ENCODE measurements at places on chromosomes 12 and 14.

DNA sequence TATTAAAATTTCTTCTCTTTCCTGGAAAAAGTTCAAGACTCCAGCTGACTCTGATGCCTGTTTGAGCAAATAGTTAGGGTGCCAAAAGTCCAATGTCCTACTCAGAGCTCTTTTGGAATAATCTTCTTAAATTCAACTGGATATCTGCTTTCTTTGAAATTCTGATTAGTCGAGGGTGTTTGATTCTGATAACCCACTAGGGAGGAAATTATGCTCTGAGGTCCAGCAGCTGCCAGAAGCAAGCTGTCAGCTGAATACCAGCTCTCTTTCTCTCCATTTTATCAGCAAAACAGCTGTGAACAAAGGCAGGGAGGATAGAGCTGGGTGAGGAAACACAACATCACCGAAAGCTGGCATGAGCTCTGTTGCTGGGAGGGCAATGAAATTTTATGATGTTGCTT is 141.5 kb downstream of the CAND1 start:
- DNase-seq = no peak

DNA sequence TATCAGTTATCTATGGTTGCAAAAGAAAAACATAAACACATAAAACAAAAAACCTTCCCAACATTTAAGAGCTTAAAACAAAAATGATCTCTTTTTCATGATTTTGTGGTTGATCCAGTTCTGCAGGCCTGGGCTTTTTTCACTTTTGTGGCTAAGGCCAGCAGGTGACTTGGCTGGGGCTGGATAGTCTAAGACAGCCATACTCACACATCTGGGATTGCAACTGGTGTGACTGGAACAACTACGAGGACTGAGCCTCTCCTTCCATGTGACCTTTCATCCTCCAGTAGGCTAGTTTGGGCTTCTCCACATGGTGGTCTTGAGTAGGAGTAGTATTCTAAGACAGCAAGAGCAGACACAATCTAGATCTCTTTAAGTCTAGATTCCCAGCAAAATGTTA is 7.2 kb upstream of the PKP2 start:
- DNase-seq = no peak

GRCh38 chr14:69845050-69845581 is 34.1 kb upstream of the SMOC1 start:
- no peak for DNase-seq

- DNase-seq = no peak
Observed at GRCh38 chr14:21185491-21185890, 29.6 kb upstream of the OR5AU1 start.

- no peak for DNase-seq
Observed at GRCh38 chr12:132524405-132524804, 34.5 kb downstream of the FBRSL1 start.

- DNase-seq = no peak
Observed at GRCh38 chr12:48054955-48055821, 50.7 kb downstream of the SENP1 start.

- no peak for DNase-seq
Observed at GRCh38 chr12:104154806-104155205, 16.8 kb upstream of the NFYB start.

- no peak for DNase-seq
Observed at GRCh38 chr14:68643673-68644072, 149.2 kb downstream of the ZFP36L1 start.

DNA sequence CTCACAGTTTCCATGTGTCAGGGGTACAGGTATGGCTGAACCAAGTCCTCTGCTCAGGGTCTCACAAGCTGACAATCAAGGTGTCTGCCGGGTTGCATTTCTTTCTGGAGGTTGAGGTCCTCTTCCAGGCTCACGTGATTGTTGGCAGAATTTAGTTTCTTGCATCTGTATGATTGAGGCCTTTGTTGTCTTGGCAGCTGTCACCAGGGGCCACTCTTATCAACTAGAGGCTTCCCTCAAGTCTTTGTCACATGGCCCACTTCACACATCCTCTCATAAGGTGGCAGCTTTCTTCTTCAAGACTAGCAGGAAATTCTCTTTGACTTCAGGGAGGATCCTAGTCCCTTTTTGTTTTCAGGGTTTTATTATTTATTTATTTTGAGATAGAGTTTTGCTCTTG is 46.0 kb upstream of the FOS start:
- DNase-seq = no peak

DNA sequence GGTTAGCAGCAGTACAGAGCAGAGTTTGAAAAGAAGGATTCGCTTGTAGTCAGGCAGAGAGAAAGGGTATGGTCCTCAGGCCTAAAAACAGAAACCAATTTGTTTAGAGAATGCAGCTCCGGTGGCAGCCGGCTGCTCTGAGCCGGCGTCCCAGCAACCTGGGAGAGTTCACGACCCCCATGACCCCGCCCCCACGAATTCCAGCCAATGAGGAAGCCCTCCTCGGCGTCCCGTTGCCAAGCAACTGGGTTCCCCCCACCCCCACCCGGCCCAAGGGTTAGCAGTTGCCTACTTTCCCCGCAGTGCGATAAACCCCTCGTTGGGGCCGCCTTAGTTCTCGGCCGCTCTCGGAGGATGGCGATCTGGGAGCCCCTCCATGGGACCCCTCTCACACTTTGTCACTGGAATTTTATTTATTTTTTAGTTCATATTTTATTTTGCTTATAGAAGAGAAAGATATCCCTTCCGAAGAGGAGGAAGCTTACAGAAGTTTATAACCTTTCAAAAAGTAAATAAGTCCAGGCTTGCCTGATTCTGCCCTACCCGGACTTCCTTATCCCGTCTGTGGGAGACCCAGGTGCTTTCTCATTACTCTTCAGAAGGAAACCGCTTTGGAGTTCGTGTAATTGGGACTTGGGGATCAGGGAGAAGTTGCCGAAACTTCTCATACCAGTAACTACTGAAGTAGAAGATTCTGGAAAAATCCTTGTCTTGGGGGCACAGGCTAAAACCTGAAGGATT is at the start of gene CCDC60:
CCDC60 (plus strand) TSS at position 300 of the 741 bp plus-strand sequence. CDS start 448 bp downstream, outside the sequence.
- no peak for DNase-seq

GRCh38 chr14:103301512-103302354 is 32.3 kb upstream of the EIF5 start:
- no peak for DNase-seq

DNA sequence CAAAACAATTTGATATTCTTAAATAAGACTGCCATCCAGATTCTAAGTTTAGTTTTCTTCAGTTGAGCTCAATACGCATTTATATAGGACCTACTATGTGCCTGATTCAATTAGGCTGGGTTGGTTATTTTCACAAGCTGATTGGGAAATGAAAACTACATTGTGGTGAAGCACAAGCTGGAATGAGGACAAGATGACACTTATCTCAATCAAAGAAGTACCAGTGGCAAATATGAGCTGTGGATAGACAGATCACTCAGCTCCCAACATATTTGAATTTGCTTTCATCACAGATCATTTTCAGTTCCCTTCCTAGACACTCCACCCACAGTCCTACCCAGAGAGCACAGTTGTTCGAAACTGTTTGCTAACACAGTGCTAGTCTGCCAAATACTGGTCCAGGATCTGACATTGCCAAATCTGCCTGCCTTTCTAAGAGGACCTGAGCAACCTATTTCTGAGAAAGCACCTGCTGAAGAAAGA is 74.7 kb downstream of the LLPH start:
- DNase-seq = no peak

DNA sequence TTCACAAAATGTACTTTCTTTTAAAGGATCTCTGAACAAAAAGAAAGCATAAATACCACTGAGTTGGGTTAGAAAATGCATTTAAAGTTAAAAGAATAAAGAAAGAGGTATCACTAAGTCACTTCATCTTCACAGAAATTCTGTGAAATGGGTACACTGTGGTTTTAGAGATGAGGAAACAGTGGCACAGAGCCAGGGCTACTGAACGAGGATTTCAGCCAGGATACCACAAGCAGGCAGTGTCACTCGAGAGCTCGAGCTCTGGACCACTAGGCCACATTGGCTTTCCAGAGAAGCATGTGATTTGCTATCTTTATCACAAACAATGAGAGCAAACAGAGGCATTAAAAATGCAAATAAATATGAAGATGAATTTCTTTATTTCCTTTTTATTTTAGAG is 51.0 kb downstream of the WDHD1 start:
- DNase-seq = no peak

- DNase-seq = no peak
Observed at GRCh38 chr14:32934881-32935633, 3.6 kb upstream of the NPAS3 start.

DNA sequence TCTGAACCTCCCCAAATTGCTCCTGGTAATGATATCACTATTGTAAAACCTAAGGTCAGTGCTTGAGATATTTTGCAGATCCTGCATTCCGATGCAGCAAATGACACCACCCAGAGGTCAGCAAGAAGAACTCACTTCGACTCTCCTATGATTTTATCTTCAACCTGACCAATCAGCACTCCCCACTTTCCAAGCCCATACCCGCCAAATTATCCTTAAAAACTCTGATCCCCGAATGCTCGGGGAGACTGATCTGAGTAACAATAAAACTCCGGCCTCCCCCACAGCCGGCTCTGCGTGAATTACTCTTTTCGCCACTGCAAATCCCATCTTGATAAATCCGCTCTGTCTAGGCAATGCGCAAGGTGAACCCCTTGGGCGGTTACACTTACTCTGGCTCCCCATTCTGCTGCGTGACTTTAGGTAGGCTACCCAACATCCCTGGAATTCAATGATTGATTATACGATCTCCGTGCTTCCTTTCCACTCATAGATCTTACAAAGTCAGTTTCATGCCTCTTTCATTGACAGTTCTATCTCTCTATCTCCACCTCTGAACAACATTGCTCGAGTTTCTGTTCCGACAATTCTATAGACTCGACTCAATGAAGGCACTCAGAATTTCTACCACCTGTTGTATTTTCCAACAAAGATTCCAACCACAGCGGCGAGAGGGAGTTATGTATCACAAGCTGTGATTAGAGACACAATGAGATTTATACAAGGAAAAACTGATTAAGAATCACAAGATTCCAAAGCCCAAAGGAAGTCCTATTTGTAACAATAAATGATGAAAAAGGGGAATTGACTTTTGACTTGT is 939 bp downstream of the NPC2 start:
- DNase-seq = no peak

DNA sequence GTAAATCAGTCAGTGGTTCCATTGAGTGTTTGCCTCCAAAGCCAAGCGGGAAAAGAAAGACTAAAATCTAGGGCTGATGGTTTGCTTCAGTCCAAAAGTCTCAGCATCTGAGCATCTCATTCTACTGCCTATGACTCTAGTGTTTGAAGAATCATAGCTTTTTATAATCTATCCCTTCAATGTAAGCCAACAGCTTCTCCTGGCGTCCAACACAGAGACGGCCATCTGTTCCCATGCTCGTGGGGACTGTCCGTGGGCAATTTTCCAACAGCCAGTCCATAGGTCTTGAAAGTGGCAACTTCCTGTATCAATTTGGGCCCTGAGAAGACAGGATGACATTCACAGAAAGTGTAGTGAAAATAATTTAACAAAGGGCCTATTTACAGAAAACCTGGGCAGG is 544.4 kb upstream of the TMEM132C start:
- DNase-seq = no peak

DNA sequence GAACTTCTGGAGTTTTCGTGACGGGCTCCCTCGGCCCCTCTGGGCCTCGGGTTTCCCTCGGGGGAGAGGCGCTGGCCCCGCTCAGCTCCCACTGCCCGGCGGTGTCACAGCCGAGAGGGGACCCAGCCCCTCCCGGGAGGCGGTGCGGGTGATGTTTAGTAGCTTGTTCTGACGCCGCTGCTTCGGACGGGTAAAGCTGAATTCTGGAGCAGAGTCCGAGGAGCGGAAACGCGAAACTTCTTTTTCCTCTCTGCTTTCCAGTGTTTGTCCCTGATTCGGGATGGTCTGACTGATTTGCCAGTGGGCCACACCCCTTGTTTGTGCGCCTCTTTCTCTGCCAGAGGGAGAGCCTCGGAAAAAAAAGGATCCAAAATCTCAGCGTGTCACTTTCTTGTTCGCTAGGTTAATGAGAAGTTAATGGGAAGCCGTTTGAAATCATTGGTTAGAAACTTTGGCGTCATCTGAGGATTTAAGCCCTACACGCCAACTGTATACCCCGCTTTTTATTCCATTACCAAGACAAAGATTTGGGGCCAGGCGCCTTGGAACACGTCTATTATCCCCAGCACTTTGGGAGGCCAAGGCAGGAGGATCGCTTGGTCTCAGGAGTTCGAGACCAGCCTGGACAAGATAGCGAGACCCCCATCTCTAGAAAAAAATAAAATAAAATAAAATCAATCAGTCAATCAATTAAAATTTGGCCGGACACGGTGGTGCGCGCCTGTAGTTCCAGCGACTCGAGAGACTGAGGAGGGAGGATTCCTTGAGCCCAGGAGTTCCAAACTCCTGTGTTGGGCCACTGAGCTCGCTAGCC is 756 bp downstream of the TULP3 start:
- DNase-seq = peak; percentile 47

- no peak for DNase-seq
Observed at GRCh38 chr14:81855007-81855406, 321.4 kb upstream of the SEL1L start.

- DNase-seq = no peak
Observed at GRCh38 chr14:74610199-74610865, 1.7 kb downstream of the LTBP2 start.

- DNase-seq = no peak
Observed at GRCh38 chr12:104345234-104346066, 41.9 kb downstream of the EID3 start.

- no peak for DNase-seq
Observed at GRCh38 chr12:72499244-72499643, 227.1 kb downstream of the TRHDE start.

- no peak for DNase-seq
Observed at GRCh38 chr14:70981000-70981952, 74.0 kb downstream of the PCNX1 start.

DNA sequence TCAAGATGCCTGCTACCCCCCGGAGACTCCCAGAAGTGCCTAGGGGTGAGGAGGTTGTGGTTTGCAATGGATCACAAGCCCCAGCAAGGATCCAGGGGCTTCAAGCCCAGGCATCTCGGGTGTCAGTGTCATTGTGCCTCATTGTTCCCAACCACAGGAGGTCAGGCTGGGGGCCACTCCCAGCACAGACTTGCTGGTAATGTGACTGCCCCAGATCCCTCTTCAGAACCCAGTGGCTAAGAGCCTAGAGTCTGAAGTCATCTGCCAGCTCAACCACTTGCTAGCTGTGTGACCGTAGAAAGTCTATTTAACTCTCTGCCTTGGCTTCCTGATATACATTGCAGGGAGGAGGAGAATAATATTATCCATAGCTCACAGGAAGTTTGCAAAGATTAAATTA is 7.7 kb upstream of the ASB2 start:
- no peak for DNase-seq

DNA sequence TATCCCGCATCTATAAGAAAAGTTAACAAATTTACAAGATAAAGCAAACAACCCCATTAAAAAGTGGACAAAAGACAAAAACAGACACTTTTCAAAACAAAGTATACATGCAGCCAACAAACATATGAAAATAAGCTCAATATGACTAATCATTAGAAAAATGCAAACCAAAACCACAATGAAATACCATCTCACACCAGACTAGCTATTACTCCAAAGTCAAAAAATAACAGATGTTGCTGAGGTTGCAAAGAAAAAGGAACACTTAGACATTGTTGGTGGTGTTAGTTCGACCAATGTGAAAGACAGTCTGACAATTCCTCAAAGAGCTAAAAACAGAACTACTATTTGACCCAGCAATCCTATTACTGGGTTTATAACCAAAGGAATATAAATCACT is 968.6 kb upstream of the USP15 start:
- no peak for DNase-seq
